Bronchial smooth muscle cell (primary cell): ENCODE measurements at places on chromosomes 16 and 17. TPM values are rescaled to one million over a fixed set of nuclear protein-coding genes. Genes with fewer than 3 reads are reported as not detected.

TTC19 gene
- total RNA-seq = 19.1 and 23.6 TPM in 2 replicates

VAT1L gene
- total RNA-seq = 7.7 TPM in 1 of 2 replicates, not detected in the other

SYNGR3 gene
- total RNA-seq = 2.7 and 2.9 TPM in 2 replicates

CCL8 gene
- not detected in 2 replicates for total RNA-seq
